ENCODE measurements at places on chromosomes 12 and 14. TPM values are rescaled to one million over a fixed set of nuclear protein-coding genes. Genes with fewer than 3 reads are reported as not detected.

Gene CFAP251
- 81.1 TPM for total RNA-seq

Gene KIF5A
- 0.08 TPM for total RNA-seq

Gene VIPAS39
- total RNA-seq = 12.6 TPM

Gene JAG2
- 61.6 TPM for total RNA-seq

Gene GYS2
- not detected for total RNA-seq

Gene CLEC12A
- total RNA-seq = not detected

Gene SLC10A1
- total RNA-seq = not detected

Gene TCL1B
- not detected for total RNA-seq

Gene CACNA1C
- total RNA-seq = not detected

Gene IRAK3
- total RNA-seq = 0.70 TPM
